ENCODE measurements at places on chromosomes 13 and 19.

GRCh38 chr13:110156301-110157049 is 150.5 kb downstream of the COL4A1 start:
- no peak for DNase-seq

GRCh38 chr13:66778461-66778860 is 451.7 kb downstream of the PCDH9 start:
- no peak for DNase-seq

GRCh38 chr13:44158098-44158521 is 215.5 kb upstream of the SERP2 start:
- DNase-seq: no peak

GRCh38 chr19:44576843-44577565 is 36.4 kb upstream of the IGSF23 start:
- DNase-seq: peak; percentile 68

GRCh38 chr13:86813198-86813597 is 858.0 kb upstream of the SLITRK5 start:
- no peak for DNase-seq

- peak; percentile 80 for DNase-seq
Observed at GRCh38 chr13:95087746-95088305, 213.4 kb downstream of the ABCC4 start.

GRCh38 chr13:29551214-29551613 is 44.3 kb downstream of the SLC7A1 start:
- DNase-seq: no peak

GRCh38 chr19:3024870-3025548 is 4.1 kb downstream of the TLE2 start:
- DNase-seq: no peak

GRCh38 chr13:114341003-114341777 is 26.9 kb downstream of the CHAMP1 start:
- DNase-seq: no peak

DNA sequence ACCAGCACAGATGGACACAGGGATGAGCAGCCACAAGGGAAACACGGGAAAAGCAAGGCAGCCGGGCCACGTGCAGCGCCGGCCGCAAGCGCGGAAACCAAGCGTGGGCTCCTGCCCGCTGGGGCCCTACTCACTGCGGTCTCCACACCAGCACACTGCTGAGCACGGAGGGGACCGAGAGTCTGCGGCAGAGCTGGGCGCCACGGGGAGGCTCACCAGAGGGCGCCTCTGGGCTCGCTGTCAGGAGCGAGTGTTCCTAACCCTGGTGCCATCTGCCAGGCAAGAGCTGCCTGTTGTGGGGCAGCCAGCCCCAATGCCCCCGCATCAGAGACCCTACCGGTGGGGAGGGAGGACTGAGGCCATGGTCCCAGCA is 26.5 kb downstream of the MPND start:
- peak; percentile 79 for DNase-seq

- no peak for DNase-seq
Observed at GRCh38 chr13:48221686-48222187, 11.3 kb upstream of the ITM2B start.

- peak; percentile 97 for DNase-seq
Observed at GRCh38 chr19:48624067-48624594, 4.8 kb downstream of the SPHK2 start.

- DNase-seq: no peak
Observed at GRCh38 chr13:33884531-33885220, 66.7 kb downstream of the RFC3 start.

- no peak for DNase-seq
Observed at GRCh38 chr19:35438527-35438926, 9.5 kb upstream of the FFAR2 start.

GRCh38 chr13:39311619-39312018 is 273.4 kb downstream of the NHLRC3 start:
- no peak for DNase-seq

DNA sequence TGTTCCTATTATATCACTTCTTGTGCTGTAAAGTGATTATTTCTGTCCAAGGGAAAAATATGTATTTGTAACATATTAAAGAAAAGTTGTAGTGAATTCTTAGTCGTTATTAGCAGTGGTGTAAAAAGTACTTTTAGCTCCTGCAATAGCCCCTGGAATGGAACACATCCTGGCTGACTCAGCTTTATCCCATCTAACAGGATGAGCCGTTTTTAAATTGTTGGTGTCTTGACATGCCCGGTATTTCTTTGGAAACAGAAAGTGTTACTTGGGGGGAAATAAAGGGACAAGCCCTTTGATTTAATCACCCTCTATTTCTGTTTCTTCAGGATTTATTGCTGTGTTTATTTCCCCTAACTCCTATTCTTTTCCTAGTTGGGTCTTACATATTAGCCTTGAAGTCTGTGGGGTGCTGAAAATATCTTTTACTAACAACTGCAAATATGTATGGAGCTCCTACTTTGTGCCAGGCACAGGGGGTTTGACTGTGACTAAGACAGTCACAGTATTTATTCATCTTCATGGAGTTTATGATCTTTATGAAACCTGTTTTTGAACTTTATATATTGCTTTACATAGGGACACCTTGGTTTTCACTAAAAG is 17.9 kb downstream of the COG3 start:
- DNase-seq: no peak
